ENCODE measurements at places on chromosomes 16 and 17.

- no peak for DNase-seq
Measured at GRCh38 chr16:23074423-23074822, 74.8 kb downstream of the USP31 start.

GRCh38 chr16:12459391-12460063 is 344.2 kb downstream of the CPPED1 start:
- DNase-seq, result no peak

GRCh38 chr17:50660887-50661345 is 26.2 kb downstream of the ABCC3 start:
- no peak for DNase-seq

DNA sequence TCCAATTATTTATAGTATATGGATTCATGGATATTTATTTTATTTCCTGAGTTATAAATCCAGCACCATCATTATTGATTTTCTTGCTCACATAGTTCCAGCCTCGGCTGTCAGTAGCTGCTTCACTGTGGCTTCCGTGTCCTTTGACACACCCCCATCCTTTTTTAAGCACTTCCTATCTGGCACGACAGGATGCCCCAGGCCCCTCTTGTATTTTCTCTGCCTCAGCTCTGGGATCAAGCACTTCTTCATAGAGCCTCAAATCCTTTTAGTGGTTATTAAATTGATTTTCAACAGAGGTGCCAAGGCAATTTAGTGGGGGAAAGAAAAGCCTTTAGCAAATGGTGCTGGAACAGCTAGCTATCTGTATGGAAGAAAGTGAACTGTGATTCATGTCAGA is 59.8 kb downstream of the GAN start:
- DNase-seq, result no peak

DNA sequence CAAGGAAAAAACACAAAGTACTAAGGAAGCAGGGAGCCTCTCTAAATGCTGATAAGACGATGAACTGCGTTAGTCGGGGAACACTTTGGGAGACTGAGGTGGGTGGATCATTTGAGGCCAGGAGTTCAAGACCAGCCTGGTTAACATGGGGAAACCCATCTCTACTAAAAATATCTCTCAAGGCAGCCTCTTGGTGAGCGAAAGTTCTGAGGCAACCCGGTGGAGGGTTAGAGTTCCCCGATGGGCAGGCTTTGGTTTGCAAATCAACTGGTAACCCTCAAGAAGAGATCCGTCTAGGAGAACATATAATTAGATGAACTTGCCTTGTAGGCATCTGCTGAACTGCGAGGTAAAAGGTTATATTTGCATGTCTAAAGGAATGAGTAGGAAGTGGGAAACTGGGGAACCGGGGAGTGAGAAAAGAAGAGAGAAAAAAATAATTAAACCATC is 44.6 kb downstream of the WSB1 start:
- no peak for DNase-seq

DNA sequence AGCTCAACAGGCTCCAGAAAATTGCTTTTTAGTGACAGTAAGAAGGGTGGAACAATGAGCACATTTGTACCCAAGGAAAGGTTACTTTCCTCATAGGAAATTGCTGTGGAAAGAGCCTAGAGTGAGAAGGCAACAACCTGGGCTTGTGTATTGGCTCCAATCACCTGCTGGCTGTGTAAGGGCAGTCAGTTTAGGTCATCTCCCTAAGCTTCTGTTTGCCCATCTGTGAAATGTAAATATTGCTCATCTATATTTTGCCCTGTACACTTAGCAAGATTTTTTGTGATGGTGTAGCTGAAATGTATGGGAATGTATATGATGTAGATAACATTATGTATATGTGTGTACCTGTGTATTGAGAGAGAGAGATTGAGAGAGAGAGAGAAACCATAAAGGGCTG is 225.2 kb upstream of the MPHOSPH6 start:
- DNase-seq, result no peak

- DNase-seq, result no peak
Measured at GRCh38 chr17:70168044-70168976, 1.0 kb upstream of the KCNJ2 start.

- DNase-seq, result no peak
Measured at GRCh38 chr17:76050538-76051467, 21.5 kb downstream of the SRP68 start.

GRCh38 chr17:7496470-7497183 is 12.5 kb downstream of the POLR2A start:
- no peak for DNase-seq

DNA sequence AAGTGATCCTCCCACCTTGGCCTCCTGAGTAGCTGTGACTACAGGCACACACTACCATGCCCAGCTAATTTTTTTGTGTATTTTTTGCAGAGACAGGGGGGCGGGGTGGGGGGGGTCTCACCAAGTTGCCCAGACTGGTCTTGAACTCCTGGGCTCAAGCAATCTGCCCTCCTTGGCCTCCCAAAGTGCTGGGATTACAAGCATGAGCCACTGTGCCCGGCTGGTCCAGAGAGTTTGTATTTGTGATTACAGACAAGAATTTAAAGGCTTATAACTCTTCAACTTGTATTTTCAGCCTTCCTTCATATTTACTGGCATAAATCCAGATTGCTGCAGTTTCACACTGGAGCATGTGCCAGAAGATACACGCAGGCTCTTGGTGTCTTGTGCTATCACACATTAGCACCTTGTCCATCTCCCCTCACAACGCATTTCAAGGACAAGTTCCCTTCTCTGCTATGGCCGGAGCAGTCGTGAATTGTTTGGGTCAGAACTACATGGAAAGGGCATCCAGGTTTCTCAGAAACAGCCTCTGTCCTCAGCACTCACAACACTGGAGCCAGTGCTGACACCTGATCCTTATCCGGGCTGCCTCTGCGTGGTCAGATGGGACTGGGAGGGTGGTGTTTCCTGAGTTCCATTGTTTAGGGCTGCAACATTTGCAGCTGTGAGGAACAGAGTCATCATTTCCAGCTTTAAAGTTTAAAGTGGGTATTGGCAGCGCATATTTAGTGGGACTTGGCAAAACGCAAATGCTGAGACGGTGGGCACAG is 28.1 kb downstream of the WSCD1 start:
- no peak for DNase-seq

DNA sequence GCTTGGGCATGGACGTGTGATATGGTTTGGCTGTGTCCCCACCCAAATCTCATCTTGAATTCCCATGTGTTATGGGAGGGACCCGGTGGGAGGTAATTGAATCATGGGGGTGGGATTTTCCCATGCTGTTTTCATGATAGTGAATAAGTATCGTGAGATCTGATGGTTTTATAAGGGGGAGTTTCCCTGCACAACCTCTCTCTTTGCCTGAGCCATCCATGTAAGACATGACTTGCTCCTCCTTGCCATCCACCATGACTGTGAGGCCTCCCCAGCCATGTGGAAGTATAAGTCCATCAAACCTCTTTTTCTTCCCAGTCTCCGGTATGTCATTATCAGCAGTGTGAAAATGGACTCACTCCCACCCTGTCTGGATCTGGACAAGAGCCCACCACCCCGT is 393.4 kb downstream of the SEC14L1 start:
- no peak for DNase-seq

DNA sequence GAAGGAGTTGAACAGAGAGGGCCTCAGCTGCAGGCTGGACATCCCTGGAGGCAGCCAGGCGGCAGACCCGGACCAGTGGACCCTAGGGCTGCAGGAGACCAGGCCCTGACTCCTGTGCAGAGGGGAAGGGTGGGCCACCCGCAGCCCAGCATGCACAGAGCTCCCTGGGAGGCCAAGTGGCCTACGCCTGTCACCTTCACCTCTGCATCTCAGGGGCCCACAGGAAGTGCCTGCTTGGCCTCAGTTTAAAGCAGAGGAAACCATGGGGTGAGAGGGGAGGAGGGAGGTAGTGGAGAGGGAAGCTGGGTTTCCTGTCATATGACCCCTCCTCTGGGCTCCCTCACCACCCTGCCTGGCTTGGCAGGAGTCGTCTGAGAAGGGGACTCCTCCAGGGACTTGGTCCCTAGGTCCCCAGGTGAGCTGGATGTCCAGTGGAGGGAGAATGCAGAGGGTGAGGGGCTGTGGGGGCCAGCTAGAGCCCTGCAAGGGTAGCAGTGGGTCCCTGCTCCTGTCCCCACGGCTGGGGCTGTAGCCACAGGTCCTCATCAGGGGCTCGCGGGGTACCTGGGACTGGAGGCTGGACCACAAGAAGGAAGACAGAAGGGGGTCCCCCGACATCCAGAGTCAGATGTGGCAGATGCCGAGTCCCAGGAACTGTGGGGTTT is at the start of gene TMC8:
Gene TMC8 (plus strand): TSS at position 335 of the 665 bp plus-strand sequence. CDS start 818 bp downstream, outside the sequence.
- no peak for DNase-seq

DNA sequence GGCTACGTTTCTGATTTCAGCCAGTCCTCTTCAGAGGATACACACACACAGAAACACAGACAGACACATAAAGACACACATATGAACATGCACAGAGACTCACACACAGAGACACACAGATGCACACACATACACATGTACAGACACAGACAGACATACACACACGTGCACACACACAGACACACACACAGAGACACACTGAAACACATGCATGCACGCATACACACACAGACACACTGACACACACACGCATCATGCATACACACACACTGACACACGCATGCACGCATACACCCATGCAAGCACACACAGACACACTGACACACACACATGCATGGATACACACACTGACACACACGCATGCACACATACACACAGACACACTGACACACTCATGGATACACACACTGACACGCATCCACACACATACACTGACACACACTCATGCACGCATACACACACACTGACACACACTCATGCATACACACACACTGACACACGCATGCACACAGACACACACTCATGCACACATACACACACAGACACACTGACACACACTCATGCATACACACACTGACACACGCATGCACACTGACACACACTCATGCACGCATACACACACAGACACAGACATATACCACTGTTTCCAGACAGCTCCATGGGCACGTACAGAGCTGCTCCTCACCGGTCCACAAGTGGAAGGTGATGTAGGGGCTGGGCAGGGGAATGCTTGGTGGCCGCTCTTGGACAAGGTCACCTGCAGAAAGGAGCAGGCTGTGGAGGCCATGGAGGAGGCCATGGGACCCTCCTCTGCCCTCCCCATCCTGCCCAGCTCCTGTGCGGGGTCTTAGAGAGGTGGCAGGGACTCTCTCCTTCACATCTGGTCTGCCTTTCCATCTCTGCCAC is 30.1 kb upstream of the MFSD6L start:
- no peak for DNase-seq

- DNase-seq, result no peak
Measured at GRCh38 chr16:87680272-87680644, 78.0 kb downstream of the JPH3 start.

- DNase-seq, result no peak
Measured at GRCh38 chr17:63537991-63538692, 12.1 kb upstream of the DCAF7 start.

DNA sequence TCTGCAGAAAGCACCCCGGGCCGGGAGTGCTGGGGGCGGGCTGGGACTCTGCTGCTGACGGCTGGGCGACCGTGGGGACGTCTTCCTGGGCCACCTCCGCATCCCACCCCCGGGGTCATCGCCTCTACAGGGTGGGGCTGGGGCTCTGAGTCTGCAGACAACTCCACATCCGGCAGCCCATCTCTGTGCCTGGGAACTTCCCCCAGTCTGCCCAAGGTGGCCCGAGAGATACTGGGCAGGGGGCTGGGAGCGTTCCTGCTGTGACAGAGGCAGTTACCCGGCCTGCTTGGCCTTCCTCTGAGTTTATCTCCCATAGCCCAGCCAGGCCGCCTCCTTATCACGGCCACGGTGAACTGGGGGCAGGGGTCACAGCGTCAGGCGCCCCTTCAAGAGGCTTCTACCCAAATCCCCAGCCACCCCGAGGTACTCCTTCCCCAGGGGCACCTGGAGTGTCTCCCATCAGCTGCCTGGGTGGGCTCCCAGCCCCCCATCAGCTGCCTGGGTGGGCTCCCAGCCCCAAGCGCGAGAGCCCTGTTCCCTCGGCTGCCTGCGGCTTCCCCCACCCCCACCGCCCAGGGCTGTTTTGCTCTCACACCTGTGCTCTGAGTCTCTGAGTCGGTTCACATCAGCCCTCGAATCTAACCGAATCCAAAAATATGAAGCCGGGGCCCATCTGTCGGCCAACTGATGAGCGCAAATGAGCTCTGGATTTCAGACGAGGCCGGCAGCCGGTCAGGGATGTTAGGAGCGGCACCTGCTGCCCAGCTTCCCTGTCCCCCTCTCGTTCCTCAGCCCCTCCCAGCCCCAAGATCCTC is 15.6 kb upstream of the CBFA2T3 start:
- DNase-seq, result no peak

GRCh38 chr17:50163843-50164696 is 1.7 kb upstream of the SGCA start:
- DNase-seq, result no peak

- no peak for DNase-seq
Measured at GRCh38 chr16:86995456-86995855, 321.7 kb downstream of the C16orf95 start.

DNA sequence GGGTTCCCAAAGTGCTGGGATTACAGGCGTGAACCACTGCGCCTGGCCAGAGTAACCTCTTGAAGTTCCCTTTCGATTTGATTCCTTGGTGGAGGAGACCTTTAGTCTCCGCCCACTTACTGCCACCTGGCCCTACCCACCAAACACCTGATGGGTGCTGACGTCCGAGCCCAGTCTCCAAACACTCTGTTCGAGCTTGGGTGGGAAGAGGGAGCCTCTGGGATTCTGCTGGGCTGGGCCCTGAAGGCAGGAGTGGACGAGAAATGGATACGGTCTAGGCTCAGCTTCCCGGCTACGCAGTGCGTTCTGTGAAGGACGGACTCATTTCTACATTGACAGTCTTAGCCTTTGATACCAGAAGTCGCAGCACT is 870 bp upstream of the ITGA3 start:
- DNase-seq, result no peak

DNA sequence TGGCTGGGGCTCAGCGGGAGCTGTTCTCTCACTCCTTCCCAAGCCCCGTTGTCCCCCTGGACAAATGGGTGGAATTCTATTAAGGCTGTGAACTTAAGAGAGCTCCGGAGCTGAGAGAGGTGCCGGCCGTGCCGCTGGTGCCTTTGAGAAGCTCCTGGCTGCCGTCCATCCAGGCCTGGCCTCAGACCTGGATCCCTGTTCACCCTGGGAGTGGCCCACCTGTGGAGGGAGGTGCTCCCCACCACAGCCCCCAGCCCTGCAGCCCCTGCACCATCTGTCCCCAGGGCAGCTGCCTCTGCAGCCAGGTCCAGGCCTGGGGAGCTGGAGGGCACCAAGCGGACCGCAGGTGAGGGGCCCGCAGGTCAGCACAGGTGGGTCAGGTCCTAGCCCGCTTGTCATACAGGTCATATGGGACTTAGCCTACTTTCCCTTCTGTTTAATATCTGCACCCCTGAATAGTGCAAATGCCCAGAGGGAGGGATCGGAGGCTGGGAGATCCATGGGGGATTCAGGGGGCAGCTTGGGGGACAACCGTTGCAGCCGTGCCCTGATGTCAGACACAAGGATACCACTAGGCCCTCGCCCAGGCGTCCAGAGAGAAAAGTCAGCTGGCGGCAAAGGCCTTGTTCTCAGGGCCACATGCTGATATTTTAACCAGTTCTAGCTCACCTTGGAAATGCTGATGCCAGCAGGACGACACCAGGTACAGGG is 15.2 kb upstream of the METRNL start:
- no peak for DNase-seq

DNA sequence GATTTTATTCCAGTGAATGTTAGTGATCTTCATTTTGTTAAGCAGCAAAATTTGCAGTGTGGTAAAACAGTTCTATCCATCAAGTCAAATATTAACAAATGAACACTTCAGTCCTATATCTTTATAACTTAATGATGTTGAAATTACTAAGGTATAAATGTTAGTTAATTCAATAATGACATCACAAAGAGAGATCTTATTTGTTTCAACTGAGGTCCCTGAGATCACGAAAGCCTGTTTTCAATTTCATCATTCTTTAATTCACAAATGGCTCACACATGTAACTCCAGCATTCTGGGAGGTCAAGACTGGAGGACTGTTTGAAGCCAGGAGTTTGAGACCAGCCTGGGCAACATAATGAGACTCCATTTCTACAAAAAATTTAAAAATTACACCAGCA is 13.9 kb downstream of the SMURF2 start:
- no peak for DNase-seq

Data from activated CD4-positive, CD25-positive, alpha-beta regulatory T cell (primary cell).